ENCODE measurements at places on chromosomes 12 and 14.
A peak's percentile ranks its signal among the peaks of the same experiment; 100 is the strongest.

DNA sequence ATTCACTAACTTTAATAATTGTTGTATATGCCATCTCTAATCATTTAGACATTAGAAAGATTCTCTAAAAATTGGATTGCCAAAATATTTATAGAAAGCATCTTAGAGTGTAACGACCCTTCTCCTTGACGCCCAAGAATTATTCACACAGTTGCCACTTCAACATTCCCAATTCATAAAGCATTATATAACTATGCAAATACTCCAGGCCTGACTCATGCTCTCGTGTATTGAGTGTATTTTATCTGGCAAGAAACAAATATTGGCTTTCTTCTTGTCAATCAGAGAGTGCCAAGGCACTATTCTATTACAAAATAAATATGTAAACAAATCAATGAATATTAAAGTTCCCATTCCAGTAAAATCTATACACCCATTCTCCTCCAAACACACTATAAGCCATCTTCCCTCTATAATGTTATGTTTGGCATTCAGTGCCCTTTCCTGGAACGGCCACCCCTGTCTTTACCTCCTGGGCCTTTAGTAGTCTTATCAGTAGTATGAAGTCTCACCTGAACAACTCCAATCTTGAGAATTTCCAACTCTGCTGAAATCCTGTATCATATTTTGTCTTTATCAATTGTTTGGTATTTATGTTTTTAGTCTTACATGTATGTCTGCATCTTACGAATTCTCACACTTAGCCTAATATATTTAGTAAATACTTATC lies 182.6 kb downstream of the PIK3C2G start:
- DNase-seq = no peak

DNA sequence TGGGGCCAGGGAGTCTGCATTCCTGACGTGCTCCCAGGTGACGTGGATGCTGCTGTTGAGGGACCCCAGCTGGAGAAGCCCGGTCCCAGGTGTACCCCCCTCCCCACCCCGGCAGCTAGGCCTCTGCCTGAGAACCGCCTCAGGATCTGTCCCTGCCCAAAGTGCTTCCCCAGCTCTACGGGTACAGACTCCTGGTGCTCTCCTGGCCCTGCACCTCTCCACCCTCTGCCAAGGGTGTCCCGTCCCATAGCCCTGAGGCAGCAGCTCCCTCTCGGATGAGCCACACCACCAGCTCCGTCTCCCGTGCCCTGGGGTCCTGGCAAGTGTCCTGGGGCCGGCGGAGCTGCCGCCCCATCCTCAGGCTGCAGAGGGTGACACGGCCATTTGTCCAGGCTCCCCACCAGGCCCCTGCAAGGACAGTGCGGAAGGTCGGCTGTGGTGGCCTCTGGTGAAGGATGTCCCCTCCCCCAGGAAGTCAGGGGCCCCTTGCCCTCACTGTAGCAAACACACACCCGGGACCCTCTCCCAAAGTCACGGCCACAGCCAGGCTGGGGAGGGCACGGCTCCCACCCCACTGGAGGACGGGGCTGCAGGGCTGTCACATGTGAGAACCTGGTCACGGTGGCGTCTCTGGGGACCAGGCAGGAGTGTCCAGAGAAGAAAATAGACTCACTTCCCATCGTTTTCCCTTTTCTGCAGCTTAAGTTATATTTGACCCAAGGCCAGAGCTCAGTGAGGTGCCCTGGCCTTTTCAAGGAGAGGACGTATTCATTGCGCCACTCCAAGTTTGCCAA lies 74.4 kb upstream of the FBRSL1 start:
- DNase-seq = no peak

- no peak for DNase-seq
Measured at GRCh38 chr12:29150462-29150861, 1.4 kb downstream of the FAR2 start.

- no peak for DNase-seq
Measured at GRCh38 chr12:51821440-51822260, 26.9 kb downstream of the FIGNL2 start.

GRCh38 chr14:30443368-30444007 lies 115.5 kb upstream of the G2E3 start:
- DNase-seq = peak; percentile 41

- DNase-seq = no peak
Measured at GRCh38 chr12:52771505-52771904, 5.6 kb downstream of the KRT76 start.
